A549 treated with DMSO at 1 μM for 4 hours (cell line): ENCODE measurements at places on chromosomes 11 and 22. TPM values are rescaled to one million over a fixed set of nuclear protein-coding genes. Genes with fewer than 3 reads are reported as not detected.

The LRRC56 gene
- total RNA-seq: 0.40 to 0.70 TPM (median 0.55 TPM) in 5 replicates

The SNX32 gene
- total RNA-seq: 0.06 to 0.14 TPM (median 0.11 TPM) in 4 of 5 replicates, not detected in the other

The DGCR8 gene
- 21.2 to 21.7 TPM (median 21.4 TPM) in 5 replicates for total RNA-seq

The C11orf87 gene
- 0.01 to 0.06 TPM (median 0.02 TPM) in 4 of 5 replicates, not detected in the other for total RNA-seq

The FADS1 gene
- 126 to 169 TPM (median 143 TPM) in 5 replicates for total RNA-seq

The BAIAP2L2 gene
- 4.3 to 5.2 TPM (median 4.3 TPM) in 5 replicates for total RNA-seq

The APOL5 gene
- total RNA-seq: not detected in 5 replicates

The DCHS1 gene
- total RNA-seq: 0.11 to 0.16 TPM (median 0.14 TPM) in 5 replicates

The TOM1 gene
- total RNA-seq: 15.7 to 17.5 TPM (median 16.3 TPM) in 5 replicates
